ENCODE measurements at places on chromosomes 4 and X. TPM values are rescaled to one million over a fixed set of nuclear protein-coding genes. Genes with fewer than 3 reads are reported as not detected.
A peak's percentile ranks its signal among the peaks of the same experiment; 100 is the strongest.

DNA sequence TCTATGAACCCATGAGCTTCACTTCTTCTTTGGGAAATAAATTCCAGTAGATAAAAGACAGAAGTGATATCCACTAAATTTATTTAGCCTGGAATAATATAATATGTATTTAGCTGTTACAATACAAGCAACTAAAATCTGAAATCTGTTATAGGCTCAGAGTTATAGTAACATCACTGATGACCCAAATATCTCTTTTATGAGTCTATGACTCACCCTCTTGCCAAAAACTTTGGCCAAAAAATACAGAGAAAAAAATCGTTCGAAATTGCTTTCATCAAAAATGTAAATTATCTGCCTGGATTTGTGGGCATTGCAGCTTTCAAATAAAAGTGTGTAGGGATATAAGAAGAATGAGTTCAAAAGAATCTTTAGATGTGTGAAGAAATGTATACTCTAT, 89.4 kb upstream of the DKK2 start:
- DNase-seq: no peak

DNA sequence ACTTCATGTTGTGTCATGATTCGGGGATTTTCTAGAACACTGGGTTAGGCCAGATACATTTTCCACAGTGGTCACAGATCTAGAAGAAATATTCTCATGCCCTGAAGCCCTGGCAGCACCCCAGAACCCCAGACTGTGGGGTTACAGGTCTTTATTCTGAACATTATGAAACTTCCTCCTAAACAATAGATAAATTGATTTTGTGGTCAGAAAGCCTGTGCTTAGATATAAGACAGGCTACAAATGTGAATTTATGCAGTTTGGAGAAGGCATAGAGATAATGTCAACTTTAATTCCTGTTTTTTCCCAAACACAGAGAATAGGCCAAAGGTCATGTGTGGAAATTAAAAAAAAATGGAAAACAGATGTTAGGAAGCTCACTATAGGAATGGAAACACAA, 492.9 kb downstream of the SPRY1 start:
- DNase-seq: no peak

GRCh38 chr4:182662551-182662950, 254.6 kb downstream of the DCTD start:
- no peak for DNase-seq

GRCh38 chr4:98151145-98151924, 8.1 kb upstream of the STPG2 start:
- DNase-seq: no peak

DNA sequence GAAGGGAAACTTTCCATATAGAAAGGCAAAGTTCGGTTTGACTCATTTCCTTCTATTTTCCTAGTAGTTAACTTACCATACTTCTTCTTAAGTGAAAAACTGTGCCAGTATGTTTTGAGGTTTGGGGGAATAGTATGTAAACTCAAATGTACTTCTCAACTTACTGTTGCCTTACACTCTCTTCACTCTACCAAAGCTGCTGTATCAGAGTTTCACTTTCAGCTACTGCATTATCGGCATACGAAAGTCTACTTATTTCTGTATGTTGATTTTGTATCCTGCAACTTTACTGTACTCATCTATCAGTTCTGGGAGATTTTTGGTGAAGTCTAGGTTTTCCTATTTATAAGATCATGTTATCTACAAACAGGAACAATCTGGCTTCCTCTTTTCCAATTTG, 932.7 kb downstream of the FAT4 start:
- no peak for DNase-seq

- no peak for DNase-seq
Observed at GRCh38 chr4:637536-638280, 12.3 kb downstream of the PDE6B start.

GRCh38 chr4:142164767-142165500, 528.6 kb downstream of the IL15 start:
- DNase-seq: no peak

DNA sequence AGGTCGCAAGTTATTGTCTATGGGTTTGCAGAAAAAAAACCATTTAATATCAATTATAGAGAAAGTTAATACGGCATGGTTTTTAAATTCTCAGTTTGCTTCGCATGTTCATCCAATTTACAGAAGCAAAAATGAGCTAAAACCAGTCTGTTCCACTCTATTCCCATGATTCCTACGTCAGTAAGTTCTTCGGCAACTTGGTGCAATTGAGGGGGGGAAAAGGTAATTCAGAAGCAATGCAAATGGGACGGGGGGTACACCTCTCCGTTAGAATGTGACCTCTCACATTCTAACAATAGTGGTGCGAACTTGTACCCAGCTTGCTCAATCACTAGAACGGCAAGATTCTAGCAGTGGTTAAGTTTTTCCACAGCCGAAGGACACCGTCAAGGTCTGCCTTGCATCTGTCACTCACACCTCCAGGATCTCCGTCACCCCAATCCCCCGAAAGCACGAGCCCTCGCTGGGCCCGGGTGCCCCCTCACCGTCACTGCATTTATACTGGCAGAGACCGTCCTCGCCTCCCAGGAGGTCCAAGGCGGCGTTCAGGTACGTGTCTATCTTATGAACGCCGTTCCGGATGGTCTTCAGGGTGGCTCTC, 653 bp downstream of the PLA2G12A start:
- peak; percentile 19 for DNase-seq

Gene BRS3
- polyA plus RNA-seq: 0.06 TPM

Gene GPM6B
- polyA plus RNA-seq: 26.7 TPM
